ENCODE measurements at places on chromosomes 2 and 18.

- DNase-seq, result no peak
Measured at GRCh38 chr2:12733846-12734245, 17.1 kb downstream of the TRIB2 start.

DNA sequence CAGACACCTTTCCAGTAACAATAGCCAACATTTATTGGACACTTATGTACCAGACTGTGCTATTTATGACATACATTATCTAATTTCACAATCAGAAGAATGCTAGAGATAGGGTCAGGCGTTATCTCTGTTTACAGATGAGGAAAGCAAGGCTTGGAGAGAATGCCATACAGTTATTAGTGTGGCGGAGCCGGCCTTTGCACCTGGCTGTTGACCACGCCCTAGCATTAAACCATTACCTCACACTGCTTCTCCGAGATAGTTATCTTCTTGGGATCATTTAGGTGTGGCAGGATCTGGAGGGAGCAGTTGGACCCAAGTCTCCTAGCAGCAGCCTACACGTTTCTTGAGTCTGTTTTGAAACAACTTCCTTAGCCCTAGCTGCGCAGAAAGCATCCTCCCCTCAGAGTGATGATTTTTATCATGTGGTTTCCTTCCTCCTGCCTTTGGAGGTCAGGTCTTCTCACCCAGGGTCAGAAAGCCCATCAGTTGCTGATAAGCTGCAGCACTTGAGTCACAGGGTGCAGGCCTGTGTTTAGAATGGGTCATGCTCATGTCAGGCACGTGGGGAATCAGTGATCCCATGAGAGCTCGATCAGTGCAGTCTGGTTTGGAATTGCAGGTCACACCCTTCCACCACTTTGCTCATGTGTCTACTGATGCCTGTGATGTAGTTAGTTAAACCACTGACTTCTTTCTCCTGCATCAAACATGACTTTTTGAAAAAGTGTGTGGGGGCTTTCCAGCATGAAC, 118.2 kb downstream of the SPTBN1 start:
- DNase-seq, result no peak

GRCh38 chr2:5590886-5591285, 101.3 kb upstream of the SOX11 start:
- DNase-seq, result no peak

DNA sequence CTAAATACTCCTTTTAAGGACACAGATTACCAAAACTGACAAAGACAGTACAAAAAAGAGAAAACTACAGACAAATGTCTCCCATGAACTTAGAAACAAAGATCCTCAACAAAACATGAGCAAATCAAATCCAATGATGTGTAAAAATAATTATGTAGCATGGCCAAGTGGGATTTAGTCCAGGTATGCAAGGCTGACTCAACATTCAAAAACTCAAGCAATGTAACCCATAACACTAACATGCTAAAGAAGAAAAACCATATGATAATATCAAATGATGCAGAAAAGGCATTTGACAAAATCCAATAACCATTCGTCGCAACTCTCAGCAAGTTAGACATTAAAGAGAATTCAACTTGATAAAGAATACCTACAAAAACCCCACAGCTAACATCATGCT, 239.0 kb upstream of the KLHL29 start:
- DNase-seq, result no peak

GRCh38 chr2:42072349-42073118, 24.7 kb downstream of the PKDCC start:
- DNase-seq, result no peak

DNA sequence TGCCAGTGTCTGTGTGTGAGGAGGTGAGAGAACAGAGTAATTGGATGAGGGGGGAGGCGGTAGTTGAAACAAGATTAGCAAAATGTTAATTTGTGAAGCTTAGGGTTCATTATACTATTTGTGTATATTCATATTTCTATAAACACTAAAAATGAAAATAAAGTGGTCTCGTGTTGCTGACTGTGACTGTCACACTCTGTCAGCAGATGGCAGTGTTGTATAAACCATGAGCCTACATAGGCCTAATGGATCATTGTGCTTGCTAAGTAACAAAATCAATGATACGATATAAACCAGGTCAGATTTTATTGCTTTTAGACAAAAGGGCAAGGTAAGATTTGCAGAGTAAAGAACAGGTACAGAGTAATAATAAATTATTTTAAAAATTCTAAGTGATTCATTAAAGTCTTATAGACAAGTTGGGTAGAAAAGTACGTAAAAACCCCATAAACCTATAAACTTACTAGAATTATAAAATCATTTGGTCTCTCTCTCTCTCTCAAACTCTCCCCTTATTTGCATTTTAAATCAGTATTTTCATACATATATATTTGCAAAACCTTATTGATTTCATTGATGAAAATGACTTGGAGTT, 182.7 kb downstream of the RPIA start:
- DNase-seq, result peak; percentile 48

DNA sequence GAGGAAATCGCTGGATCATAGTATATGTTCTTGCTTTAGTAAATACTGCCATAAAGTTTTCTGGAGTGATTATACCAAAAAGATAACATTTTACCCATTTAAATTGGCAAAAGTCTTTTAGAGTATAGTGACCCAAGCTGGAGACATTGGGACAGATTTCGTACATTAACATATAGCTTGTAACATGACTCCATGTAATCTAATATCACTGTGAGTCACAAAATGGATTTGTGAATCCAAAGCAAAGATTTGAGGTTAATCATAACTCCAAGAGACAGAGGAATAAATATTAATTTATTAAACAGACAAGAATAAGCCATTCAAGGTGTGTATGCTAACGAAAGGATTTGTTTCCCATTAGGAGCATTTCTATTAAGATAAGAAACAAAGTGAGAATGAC, 45.0 kb upstream of the RMP24 start:
- DNase-seq, result no peak

DNA sequence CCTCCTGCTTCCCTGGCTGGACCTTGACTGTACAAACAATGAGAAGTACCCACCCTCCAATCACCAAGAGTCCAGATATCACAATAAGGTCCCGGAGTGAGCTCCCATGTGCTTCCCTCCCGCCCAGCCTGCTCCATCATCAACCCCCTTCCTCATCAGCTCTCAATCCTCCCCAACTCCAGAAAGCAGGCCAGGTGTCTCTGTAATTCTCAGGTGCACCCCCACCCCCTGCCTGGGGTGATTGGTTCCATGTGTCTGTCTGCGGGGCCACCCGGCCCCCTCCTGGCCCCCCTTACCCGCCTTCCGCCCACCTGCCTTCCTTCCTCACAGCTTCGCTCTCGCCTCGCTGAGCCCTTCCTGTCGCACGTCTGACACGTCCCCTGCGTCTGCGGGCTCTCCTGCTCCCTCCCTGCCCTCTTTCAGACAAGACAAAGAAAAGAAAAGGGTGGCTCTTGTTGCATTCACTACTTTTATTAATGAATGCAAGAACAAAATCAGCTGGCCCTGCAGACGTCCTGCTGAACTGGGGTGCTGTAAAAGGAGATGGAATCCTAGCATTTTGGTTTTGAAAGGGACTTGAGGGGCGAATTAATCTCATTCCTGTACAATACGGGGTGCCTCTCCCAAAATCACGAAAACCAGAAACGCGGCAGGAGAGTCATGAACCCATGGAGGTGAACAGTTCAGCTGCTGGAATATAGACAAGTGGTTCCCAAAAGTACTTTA, 26.5 kb upstream of the IGFBP2 start:
- DNase-seq, result no peak

GRCh38 chr18:13159579-13159978, 59.0 kb upstream of the LDLRAD4 start:
- DNase-seq, result peak; percentile 68

GRCh38 chr2:88481691-88482336, 29.3 kb upstream of the FOXI3 start:
- DNase-seq, result no peak

DNA sequence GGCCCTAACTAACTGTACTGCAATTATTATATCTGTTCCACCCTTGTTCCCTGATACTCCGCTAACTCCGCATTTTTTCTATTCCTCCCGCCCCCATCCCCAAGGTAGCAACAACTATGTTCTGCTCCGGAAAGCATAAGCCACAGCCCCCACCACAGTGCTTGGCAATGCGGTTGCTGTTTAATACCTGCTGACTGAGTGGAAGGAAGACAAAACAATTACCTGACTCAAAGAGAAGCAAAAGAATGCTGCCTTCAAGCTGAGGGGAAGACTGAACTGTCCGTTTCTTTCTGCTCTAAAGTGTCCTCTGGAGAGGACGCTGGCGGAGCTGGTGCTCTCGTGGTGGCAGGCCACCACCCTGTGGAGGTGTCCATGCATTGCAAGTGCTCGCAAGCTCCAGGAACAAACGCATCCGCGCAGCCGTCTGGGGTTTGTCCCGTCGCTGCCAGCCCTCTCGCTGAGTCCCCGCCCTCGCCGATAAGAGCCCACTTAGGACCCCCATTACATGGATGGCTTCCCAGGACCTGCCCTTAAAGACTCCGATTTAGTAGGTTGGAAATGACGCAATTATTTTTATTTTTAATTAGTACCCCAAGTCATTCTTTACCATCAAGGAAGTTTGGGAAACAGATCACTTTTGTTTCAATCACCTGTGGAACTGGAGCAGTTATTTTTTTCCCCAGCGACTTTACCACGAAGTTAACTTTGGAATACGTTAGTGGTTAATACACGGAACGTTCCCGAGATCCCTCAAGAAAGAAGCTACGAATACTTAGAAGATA, 1.6 kb upstream of the MYL12A start:
- DNase-seq, result peak; percentile 90

DNA sequence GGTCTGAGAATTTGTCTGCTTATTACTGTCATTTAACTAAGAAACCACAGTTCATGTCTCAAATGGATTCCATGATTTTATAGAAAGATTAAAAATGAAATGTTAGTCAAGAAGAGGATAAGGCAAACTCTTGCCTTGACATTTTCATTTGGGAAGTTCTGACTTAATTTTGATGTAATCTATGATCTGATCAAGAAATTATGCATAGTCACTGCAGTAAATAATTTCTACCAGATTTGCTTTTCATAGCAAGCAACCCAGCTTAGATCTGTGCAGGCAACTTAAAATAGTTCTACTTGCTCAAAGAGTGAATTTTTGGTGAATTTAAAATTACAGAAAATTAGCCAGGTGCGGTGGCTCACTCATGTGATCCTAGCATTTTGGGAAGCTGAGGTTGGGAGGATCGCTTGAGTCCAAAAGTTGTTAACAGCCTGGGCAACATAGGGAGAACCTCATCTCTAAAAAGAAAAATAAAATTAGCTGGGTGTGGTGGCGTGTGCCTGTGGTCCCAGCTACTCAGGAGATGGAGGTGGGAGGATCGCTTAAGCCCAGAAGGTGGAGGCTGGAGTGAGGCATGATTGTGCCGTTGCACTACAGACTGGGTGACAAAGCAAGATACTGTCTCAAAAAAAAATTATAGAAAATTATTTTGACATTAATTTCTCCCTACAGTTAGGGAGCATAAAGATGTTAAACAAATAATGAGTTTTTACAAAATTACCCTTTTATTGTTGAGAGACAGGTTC, 158.7 kb upstream of the MYO3B start:
- no peak for DNase-seq

DNA sequence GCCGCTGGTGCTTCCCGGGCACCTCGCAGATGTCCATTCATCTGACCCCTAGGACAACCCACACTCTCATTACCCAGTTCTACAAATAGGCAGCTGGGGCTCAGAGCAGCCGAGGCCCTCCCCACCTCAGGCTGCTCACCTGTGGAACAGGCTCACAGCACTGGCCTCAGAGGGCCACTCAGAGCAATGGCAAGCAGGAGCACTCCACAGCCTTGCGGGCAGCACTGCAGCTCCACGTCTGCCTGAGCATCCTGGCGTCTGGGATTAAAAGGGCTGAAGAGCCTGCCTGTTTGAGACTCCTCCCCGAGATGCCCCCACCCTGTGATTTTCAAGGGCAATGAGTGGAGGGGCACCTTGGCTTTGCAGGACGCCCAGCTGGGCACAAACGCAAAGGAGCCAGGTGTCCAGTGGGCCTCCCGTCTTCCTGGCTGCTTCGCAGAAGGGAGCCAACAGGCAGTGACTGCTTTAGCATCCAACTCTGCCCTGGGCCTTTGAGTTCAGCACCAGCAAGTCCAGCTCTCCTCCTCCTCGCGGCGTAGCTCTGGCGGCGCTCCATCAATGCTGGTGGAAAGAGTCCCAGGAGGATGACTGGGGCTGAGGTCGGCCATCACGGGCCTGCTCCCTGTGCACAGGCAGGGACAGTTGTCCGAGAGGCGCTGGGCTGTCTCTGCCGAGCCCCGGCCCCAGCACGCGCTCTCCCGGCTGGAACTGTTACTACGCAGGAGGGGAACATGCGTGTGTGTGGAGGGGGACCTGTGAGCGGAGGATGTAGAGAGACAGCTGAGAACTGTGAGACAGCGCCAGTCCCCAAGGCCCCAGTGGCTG, 297.2 kb downstream of the NDUFA10 start:
- DNase-seq, result no peak

DNA sequence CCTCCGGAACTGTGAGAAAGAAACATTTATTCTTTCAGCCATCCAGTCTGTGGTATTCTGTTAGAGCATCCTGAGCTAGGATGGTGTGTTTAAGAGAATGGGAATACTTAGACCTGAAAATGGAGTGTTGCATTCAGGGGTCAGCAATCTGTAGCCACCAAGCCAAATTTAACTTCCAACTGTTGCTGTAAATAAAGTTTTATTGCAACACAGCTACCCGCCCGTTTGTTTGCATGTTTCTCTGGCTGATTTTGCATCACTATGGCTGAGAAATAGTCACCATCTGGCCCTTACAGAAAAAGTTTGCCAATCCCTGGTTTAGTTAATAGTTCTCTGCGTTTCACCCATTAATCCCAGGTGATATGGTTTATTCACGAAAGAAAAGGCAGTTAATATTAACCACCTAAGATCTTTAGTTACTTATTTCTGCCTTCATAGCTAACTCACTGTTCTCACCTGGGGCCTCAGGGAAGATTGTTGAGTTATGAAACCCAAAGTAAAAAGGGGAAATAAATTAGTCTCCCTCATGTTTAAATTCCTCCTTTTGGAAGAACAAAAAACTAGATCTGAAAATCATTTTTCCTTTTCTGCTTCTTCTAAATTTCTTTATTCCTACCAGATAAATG, 9.5 kb upstream of the CYS1 start:
- DNase-seq, result no peak

DNA sequence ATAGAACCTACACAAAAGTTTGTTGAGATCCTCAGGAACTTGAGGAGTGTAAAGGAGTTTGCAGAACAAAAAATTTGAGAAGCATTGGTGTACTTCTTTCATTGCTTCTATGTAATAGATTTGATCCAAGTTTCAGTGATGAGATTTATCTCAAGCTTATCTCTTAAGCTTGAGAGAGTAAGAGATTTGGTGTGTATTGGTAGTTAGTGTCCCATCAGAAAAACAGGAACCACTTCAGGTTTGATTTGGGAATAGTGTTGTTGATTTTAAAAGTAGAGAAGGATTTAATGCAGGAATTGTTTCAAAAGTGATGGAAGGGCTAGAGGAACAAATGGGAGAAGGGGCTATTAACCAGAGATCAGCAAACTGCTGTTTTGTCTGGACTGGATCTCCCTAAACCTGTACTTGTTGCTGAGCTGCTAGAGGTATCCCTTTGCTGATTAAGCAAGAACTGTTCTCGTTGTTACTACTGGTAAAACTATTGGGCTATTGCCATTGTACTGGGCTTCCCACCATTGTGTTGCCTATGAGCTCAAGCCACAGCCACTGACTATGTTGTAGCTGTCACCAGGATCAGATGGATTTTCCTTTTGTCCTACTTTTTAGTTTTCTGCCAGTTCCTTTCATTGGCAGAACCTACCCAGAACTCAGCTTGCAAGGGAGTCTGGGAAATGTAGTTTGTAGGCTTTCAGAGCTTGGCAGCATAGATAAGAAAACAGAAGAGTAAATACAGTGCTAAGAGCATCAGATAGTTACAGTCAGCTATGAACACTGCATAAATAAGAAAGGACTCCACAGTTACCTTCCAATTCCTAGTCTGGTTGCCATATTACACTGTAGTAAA, 39.3 kb downstream of the RAB10 start:
- DNase-seq, result no peak

- no peak for DNase-seq
Measured at GRCh38 chr2:237300739-237301138, 113.2 kb downstream of the COL6A3 start.
